A673 (cell line): ENCODE measurements at places on chromosomes 13 and 19. TPM values are rescaled to one million over a fixed set of nuclear protein-coding genes. Genes with fewer than 3 reads are reported as not detected.

IZUMO4 gene
- 1.6 and 2.5 TPM in 2 replicates for total RNA-seq

CACNG6 gene
- total RNA-seq = 0.50 TPM in 1 of 2 replicates, not detected in the other

KCNK6 gene
- total RNA-seq = 0.11 TPM in 1 of 2 replicates, not detected in the other

TSKS gene
- not detected in 2 replicates for total RNA-seq

TINCR gene
- total RNA-seq = 0.34 and 0.90 TPM in 2 replicates

ZNF471 gene
- 1.6 and 2.9 TPM in 2 replicates for total RNA-seq

RGCC gene
- total RNA-seq = not detected in 2 replicates

LHB gene
- total RNA-seq = not detected in 2 replicates

CLIP3 gene
- 9.2 and 15.8 TPM in 2 replicates for total RNA-seq

DKKL1 gene
- total RNA-seq = 1.2 and 1.6 TPM in 2 replicates

FOSB gene
- total RNA-seq = 1.0 and 1.9 TPM in 2 replicates
